ENCODE measurements at places on chromosomes 4 and X.

GRCh38 chrX:119087121-119087520 lies 14.3 kb downstream of the CT47C1 start:
- DNase-seq = no peak

- DNase-seq = peak; percentile 33
These were observed 152.0 kb upstream of the FTHL17 start for GRCh38 chrX:31223817-31224216.

GRCh38 chrX:2652106-2652505 lies 39.0 kb upstream of the CD99 start:
- DNase-seq = no peak

DNA sequence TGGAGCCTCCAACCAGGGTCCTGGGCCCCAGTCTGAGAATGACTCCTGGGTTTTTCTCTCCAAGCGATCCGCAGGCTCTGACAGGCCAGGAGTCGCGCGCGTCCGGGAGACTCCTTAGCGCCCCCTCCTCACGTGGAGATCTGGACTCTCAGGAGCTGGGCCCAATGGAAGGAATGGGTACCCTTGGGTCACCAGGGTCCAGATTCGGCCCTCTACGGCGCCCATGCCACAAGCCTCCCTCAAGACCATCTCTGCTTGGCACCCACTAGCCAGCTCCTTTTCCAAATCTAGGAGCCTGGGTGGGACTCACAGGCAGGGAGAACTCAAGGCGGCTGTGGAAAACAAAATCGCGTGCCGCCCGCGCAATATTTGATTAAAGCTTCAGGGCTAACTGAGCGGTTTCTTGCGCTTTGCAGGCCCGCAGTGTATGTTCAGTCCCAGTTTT lies 7.1 kb downstream of the HAND2 start:
- DNase-seq = no peak

DNA sequence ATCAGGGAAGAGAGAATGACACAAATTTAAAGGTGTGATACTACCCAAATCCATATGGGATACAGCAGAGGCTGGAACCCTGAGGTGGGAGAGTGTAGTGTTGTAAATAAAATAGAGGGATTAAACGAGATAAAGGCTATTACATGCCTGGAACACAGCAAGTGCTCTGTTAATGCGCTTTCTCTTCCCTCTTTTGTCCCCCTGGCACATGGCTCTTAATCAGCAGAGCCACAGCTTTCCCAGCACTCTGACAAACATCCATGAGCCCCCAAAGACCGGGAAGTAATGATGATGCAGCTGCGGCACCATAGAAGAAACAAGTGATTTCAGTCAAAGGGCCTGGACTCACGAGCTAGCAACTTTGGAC lies 85.9 kb downstream of the RASL11B start:
- no peak for DNase-seq

- DNase-seq = no peak
These were observed 32.2 kb downstream of the TRMT44 start for GRCh38 chr4:8472689-8473197.

GRCh38 chr4:89213382-89213701 lies 94.3 kb downstream of the GPRIN3 start:
- DNase-seq = no peak

- no peak for DNase-seq
These were observed 48.1 kb upstream of the ARSJ start for GRCh38 chr4:114027596-114027995.

- DNase-seq = no peak
These were observed 25.5 kb upstream of the FGF5 start for GRCh38 chr4:80240976-80241375.

GRCh38 chrX:55342533-55343501 lies 78.1 kb upstream of the PAGE3 start:
- DNase-seq = no peak

DNA sequence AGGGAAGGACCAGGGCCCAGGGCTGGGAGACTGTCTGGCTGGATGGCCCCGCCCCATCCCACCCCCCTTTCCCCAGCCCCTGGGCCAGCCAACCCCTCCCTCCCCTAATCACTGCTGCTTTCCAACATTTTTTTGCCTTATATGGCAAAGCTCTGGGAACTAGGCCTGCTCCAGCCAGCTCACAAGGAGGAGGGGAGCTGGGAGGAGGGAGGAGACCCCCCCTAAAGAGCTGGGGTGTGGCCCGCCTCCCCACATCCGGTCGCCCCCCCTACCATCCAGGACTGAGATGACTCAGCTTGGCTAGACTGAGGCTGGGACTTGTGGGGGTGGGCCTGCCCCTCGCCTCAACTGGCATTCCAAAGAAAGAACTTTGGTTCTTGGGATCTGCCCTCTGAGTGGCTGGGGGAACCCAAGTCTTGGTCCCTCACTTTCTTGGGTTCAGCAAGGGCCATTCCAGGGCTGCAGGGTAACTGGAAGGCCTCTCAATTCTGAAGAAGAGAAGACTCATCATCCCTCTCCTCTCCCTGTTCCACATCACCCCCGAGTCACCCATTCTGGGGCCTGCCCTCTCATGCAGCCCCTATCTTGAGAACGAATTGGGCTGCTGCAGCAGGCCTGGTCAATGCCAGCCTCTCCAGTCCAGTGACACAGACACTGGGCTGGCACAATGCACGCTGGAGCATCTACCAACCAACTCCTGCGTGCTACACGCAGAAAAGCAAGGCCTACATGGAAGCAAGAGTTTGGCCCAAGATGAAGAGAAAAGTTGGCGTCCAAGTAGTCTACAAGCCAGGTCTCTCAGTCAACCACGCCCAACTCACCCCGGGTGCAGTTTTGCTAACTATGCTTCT lies 4.8 kb downstream of the FLNA start:
- DNase-seq = peak; percentile 67

- peak; percentile 97 for DNase-seq
These were observed 21.6 kb downstream of the FABP2 start for GRCh38 chr4:119300101-119300978.

- DNase-seq = no peak
These were observed 8.8 kb downstream of the GPRIN3 start for GRCh38 chr4:89298788-89299152.

GRCh38 chr4:122783301-122784215 lies 43.1 kb upstream of the FGF2 start:
- no peak for DNase-seq

DNA sequence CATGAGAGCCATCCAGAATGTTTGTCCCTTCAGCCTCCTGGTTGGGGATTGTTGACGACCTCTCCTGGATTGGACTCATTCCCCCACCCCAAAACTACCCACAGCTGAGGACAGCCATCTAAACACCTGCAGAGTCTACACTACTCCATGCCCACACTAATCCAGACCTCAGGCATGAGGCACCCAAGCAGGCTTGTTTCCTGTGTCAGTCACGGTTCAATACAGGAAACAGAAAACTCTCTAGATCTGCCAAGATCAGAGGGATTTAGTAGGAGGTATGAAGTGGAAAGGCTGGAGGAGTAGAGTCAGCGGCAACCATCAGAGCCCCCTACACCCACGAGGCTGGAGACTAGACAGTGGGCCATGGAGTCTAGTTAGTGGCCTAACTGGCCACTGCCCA lies 37.7 kb downstream of the HAND2 start:
- DNase-seq = no peak

- DNase-seq = no peak
These were observed 15.4 kb downstream of the SETD7 start for GRCh38 chr4:139540632-139541031.

- no peak for DNase-seq
These were observed 1444.2 kb downstream of the ADGRL3 start for GRCh38 chr4:62644372-62644771.

DNA sequence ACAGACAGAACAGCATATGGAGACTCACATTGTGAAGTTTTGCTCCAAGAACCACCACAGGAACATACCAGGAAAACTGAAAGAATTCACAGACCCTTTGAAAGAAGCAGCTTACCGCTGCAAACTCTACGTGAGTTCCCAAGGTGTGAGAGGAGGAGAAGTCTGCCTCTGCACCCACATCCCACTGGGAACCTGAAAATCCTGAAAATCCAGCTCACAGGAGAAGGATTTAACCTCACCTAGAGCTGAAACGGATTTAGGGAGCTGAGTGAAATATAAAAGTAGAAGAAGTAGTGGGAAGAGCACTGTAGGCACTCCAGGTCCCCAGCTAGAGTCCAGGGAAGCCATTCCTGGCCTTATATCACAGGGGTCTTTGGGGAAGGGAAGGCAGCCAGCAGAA lies 80.0 kb downstream of the FHIP1A start:
- no peak for DNase-seq

DNA sequence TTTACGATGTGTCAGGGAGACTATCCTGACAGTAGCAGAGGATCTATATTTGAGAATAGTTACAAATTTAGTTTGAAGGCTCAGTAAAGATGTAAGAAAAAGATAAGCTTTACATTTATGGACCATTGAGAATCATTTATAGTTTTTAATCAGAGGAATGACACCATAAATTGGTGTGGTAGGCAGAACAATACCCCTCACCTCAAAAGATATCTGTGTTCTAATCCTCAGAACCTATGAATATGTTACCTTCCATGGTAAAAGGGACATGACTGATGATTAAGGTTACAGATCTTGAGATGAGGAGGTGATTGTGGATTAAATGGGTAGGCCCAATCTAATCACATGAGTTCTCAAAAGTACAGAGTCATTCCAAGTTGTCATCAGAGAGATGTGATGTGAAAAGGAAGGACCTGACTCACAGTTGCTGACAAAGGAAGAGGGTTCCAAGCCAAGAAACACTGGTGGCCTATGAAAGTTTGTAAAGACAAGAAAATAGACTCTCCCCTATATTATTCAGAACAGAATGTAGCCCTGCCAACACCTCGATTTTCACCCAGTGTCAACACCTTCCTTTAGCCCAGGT lies 27.0 kb downstream of the EREG start:
- no peak for DNase-seq

DNA sequence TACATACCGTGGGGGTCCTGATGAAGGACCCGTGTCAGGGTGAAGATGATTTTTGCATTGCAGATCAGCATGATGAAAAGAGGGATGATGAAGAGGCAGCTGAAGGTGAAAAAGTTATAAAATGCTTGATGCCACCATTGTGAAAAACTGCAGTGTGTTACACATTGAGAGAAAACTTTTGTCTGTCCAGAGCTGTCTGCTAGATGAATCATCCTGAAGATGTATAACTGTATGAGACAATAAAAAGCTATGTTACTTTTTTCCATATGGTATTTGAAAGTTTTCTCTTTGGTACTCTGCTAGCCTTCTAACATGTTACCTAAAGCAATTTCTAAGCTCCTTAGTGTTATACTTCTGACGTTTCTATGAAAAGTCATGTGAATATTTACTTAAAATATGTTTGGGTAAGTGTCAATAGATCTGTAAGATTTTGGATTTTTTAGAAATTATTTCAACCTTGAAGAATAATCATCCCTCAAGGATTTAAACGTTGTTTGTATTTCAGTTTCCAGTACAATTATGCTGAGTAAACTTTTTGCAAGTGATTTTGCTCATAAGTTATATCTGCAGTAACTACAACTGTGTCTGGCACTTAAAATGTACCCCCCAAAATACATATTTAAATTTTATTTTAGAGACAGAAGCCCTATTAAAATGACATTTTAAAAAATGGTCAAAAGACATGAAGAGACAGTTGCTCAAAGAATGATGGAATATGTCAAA lies 9.5 kb downstream of the GNRHR start:
- DNase-seq = no peak

DNA sequence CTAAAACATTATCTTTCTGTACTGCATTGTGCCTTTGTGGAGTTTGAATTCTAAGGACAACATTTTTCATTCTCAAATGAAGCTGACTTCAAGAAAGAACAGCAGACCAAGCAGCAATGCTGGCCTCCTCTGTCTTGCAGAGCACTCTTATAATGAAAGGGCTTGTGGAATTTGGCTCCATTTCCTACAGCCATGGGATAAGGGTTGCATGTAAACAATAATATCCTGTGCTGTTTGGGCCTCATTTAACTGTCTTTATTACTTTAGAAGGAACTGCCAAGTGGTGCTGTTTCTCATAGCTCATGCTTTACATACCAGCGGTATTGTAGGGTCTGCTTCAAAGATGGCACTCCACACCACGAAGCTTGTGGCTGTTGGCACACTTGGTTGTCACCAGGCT lies 111.4 kb upstream of the EOLA2 start:
- DNase-seq = no peak

GRCh38 chr4:172410363-172410762 lies 597.2 kb downstream of the GALNTL6 start:
- no peak for DNase-seq

- no peak for DNase-seq
These were observed 61.5 kb downstream of the GRIA2 start for GRCh38 chr4:157282019-157282418.

GRCh38 chrX:19981947-19982346 lies 8.9 kb downstream of the BCLAF3 start:
- no peak for DNase-seq

- DNase-seq = no peak
These were observed 331.8 kb downstream of the TEX13C start for GRCh38 chrX:125651426-125651825.

GRCh38 chr4:138494931-138495330 lies 252.8 kb upstream of the SLC7A11 start:
- DNase-seq = no peak

DNA sequence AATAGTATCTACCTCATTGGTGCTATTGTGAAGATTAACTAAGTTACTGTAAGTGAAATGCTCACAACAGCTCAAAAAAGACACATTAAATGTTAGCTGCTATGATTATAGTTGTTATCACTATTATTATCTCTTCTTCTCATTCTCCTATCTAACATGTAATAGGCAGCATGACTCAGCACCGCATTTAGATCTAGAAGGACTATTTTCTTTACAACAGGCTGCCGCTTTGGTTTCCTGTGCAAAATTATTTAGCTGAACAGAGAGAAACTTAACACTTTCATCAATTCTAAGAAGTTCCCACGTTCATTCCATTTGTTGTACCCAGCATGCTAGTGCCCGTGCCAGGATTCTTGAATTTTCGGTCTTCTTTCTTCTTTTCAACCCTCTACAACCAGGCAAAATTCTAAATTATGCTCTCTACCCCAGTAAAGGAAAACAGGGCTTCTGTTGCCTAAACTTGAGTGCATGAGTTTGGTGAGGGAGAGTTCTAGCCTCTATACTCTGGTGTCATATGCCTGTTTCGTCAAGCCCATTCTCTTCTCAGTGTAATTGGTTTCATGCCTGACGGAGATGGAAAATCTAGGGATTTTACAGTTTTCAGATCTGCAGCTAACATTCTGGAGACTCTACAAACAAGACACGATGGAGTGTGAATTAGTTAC lies 378.9 kb downstream of the PPP1R2C start:
- DNase-seq = no peak

GRCh38 chr4:80186676-80187075 lies 10.6 kb upstream of the PRDM8 start:
- no peak for DNase-seq

All from GM06990 (cell line).